ENCODE measurements at places on chromosomes 1 and 21.
A peak's percentile ranks its signal among the peaks of the same experiment; 100 is the strongest.

GRCh38 chr1:31348449-31348848, 24.4 kb downstream of the FABP3 start:
- no peak for DNase-seq

GRCh38 chr1:33586106-33586505, 113.7 kb downstream of the ZSCAN20 start:
- DNase-seq = no peak

GRCh38 chr1:31135973-31136600, 70.6 kb upstream of the PUM1 start:
- DNase-seq = no peak

GRCh38 chr1:156668801-156669637, 8.2 kb downstream of the NES start:
- no peak for DNase-seq

GRCh38 chr1:78831731-78832360, 174.7 kb downstream of the ADGRL4 start:
- DNase-seq = no peak

GRCh38 chr1:72278461-72278860, 3.9 kb downstream of the NEGR1 start:
- no peak for DNase-seq

DNA sequence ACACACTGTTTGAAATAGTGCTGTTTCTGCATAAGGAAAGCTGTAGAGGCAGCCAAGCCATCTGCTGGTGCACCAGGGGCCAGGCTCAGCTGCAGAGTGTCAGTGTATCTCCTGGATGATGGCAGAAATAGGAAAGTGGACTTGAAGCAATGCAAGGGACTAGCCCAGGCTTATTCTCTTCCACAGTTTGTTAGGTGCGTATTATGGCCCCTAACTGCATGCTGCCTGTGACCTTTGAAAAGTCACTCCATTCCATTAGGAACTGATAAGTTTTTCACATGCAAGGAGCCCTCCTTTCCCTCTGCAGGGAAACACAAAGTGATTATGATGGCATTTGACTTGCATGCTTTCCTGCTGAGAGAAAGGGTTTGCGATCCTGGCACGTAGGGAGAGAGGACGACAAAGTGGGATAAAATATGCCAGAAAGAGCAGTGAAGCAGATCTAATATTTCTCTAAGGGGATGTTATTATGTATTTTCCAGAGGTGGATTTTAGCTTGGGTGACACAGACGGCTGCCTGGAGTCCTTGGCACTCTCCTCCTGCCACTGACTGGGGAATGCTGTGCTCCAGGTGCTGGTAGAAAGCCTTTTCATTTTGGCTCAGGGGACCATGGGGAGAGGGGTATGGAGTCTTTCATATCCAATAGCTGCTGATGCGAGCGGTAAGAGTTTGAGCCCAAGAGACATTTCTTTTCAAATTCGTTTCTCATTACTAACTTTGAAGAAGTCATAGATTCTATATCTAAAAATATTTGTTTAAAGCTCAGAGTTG, 402.1 kb upstream of the B3GALT2 start:
- DNase-seq = no peak

DNA sequence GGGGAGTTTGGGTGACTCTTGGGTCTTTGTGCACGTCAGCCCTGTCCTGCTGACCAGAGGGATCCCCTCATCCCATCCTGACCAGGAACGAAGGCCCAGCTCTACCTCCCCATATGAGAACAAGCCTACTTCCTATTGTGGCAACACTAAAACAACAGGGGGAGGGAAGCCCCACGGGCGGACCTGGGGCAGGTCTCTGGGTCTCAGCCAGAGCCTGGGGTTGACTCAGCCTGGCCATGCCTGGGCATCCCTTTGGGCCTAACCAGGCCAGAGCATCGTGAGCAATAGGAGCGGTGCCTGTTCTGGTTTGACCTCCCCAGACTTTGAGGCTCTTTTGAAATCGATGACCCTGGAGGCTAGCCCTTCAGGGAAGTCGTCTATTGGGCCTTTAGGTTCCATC, 16.8 kb downstream of the RPS6KA1 start:
- DNase-seq = no peak

- DNase-seq = no peak
Observed at GRCh38 chr1:234854645-234855039, 244.7 kb upstream of the IRF2BP2 start.

GRCh38 chr21:29638761-29639327, 301.0 kb downstream of the GRIK1 start:
- DNase-seq = no peak

DNA sequence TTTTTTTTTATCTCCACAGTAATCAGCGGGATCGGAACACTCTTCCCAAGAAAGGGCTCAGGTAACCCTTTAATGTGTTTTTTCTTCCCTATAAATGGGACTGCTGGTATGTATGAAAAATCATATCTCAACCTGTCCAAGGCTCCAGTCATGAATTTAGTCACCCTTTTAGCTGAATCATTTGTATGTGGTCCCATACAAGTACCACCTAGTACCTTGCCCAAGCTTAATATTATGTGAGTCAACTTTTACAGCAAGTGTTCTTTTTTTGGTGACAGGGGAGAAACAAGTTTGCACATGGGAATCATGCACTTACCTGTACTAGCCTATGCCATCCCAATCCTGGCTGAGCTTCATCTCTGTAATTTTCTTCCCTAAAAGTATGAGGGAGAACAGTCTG, 43.7 kb upstream of the IPO9 start:
- no peak for DNase-seq

DNA sequence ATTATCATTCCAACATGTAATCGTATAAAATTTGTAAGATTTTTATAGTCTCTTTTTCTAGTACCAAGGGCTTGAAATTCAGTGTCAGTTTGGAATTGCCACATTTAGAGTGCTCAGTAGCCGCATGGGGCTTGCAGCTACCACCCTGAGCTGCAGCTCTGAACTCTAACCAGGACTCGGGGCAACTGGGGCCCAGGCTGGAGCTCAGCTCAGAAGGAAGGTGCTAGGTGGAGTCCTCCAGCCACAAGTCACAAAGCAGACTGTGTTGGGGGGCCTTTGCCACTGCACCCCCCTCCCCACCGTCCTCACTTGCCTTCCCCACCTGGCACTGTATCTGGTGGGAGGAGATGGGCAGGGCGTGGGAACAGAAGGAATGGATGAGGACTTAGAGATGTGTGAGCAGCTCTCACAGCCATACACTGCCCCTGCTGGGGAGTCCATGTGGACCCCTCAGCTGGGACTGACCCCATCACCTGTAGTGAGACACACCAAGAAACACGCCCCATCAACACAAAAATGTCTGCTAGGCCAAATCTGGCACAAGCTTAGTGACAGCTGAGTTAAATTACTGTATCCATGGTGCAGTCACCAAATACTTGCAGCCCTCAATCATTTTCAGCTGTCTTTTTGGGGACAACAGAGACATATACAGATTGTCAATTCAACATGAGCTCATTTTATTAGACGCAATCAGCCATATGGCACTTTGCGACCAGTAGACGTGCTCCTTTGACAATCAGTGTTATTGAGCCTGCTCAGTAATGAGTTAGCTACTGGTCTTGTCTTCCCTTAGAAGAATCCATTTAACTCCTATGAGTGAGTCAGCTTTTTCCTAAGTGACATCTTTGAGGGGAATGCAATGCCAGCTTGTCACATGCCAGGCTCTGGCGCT, 241.7 kb upstream of the RAB4A start:
- DNase-seq = no peak

GRCh38 chr1:1432951-1433803, 2.3 kb upstream of the VWA1 start:
- peak; percentile 86 for DNase-seq

DNA sequence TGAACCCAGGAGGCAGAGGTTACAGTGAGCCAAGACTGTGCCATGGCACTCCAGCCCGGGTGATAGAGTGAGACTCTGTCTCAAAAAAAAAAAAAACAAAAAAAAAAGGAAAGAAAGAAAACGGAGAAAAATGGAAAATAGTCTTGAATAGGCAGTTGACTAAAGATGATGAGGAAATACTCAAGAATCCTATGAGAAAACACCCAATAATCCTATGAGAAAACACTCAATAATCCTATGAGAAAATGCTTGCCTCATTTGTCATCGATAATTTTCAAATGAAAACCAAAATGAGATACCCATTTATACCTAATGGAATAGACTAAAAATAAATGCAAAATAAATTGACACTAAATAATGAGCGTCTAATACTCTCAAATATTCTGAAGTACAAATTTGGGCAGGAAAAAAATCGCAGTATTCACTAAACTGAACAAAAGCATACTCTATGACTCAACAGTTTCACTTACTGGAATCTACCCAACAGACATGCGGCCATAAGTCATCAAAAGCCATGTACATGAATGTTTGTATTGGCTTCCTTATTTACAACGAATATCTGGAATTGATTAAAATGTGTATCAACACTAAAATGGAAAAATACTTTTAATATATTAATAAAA, 733.9 kb upstream of the CHRM3 start:
- no peak for DNase-seq

GRCh38 chr1:48917901-48918603, 141.4 kb upstream of the BEND5 start:
- no peak for DNase-seq

- no peak for DNase-seq
Observed at GRCh38 chr1:14303011-14303410, 295.5 kb upstream of the KAZN start.

DNA sequence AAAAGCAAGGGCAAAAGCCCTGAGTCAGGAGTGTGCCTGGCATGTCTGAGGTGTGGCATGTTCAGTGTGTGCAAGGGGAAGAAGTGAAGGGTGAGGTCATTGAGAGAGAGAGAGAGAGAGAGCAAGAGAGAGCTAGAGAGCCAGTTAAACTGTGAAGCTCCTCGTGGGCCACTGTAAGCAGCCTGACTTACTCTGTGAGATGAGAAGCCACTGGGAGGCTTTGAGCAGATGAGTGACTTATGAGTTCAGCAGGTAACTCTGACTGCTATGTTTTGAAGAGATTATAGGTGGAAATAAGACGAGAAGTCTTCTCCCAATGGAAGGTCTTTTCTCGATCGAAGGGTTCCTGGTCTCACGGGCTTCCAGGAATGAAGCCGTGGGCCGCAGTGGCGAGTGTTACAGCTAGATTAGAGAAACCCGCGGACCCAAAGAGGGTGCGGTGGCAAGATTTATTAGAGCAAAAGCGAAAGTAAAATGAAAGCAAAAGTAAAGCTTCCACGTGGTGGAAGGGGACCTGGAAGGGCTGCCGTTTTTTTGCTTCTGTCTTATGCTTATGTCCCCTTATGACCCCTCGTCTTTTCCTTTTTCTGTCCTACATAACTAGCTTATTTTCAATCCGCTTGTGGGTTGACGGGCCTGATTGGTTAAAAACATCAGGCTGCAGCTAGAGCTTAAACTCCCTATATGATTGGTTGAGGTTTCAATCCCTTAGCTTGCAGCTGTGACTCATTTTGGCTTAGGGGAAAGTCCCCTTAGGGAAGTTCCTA, 323.1 kb upstream of the FAM78B start:
- DNase-seq = no peak

- DNase-seq = no peak
Observed at GRCh38 chr1:172483448-172483847, 39.6 kb upstream of the PIGC start.

DNA sequence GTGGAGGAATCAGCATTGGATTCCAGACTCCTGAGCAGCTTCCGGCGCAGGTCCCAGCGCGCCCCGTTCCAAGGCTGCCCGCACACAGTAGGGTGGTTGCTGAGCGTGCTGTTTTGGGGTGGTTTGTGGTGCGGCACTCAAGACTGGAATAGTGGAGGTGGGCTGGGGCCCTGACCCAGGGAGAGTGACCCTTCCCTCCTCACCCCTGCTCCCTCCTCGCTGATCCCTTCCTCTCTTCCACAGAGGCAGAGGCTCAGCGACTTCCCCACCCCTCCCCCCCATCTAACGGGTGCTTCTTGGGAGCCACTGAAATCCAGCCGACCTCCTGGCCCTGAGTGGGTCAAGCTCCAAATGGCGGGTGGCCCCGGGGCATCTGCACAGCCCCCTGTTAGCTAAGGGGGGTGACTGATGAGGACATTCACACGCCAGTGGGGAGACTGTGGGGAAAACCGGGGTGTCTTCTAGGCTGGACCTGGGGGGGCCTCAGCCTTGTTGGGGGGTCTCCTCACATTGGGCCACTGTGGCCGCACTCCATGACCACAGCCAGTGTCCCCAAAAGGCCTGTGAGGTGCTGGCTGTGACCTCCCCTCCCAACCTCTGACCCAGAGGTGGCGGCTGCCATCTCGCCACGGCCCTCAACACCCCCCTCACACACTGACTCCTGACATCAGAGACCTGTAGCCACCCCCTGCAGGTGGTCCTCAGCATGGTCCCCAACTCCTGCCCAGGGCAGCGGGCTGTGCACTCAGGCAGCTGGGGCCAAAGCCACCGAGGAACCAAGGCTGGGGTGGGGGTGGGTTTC, 3.9 kb upstream of the HES4 start:
- DNase-seq = no peak

- no peak for DNase-seq
Observed at GRCh38 chr1:93839307-93839706, 39.7 kb downstream of the DNTTIP2 start.

DNA sequence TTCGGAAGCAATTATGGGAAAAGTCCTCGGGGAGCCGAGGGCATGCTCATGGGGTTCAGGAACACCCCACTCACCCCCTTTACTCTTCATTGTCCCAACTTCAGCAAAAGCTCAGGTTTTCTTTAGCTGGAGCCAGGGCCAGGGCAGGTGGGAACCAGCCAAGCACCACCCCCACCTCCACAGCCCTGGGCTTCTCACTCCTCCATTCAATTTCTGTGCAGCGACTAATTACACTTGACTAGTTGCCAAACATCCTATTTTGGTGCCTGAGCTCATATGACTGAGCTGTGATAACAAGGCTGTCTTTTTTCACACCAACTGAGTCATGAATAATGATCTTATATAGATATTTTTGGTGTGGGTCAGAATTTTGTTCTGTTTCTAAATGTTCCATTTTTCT, 257.2 kb upstream of the AJAP1 start:
- DNase-seq = peak; percentile 46

DNA sequence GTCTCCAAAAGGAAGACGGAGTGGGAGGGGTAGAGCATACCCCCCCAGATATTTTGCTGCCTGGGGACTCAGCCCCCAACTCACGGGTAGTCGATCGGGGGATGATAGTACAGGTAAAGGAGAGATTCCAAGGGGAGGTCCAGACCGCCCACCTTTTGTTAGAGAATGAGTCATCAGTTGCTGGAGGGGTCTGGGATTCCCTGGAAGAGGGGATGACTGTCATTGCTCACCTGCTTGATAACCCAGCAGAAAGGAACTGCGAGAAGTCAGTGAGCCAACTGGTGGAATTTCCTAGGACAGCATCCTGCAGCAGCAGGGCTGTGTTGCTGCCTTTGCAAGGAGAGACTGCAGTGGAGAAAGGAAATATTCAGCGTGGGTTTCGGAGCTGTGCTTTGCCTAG, 64.4 kb downstream of the MACF1 start:
- no peak for DNase-seq

DNA sequence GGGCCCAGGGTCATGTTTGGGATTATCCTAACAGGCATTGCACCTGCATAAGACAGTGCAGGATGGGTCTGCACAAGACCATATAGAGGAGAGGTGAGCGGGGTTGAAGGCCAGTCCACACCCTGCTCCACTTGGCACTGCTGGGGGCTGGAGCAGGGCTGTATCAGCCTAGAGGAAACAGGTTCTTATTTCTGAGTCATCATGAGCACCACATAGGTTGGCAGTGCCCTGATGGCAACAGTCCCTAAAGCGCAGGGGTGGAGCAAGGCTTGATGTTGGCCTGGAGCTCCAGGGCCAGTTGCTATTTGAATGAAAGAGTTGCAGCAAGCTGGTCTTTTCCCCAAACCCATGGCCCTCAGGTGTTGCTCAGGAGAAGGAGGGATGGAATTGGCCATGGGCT, 29.8 kb upstream of the BMP8B start:
- no peak for DNase-seq

- no peak for DNase-seq
Observed at GRCh38 chr1:217029281-217030157, 306.3 kb upstream of the ESRRG start.

Measured in putamen (tissue), 1 donor.